ENCODE measurements at places on chromosomes 7 and 10. TPM values are rescaled to one million over a fixed set of nuclear protein-coding genes. Genes with fewer than 3 reads are reported as not detected.
A peak's percentile ranks its signal among the peaks of the same experiment; 100 is the strongest.

GRCh38 chr7:137480401-137480800 lies 136.9 kb upstream of the PTN start:
- no peaks in the 10 kb centered on the region for H3K27me3 ChIP-seq
- no peak overlapping the region for H3K27ac ChIP-seq
- no peak overlapping the region for H3K4me3 ChIP-seq
- H3K36me3 ChIP-seq: no peaks in the 10 kb centered on the region
- no peak for DNase-seq

GRCh38 chr7:70432567-70433001 lies 699.4 kb upstream of the GALNT17 start:
- no peak for DNase-seq
- no peaks in the 10 kb centered on the region for H3K36me3 ChIP-seq
- no peaks in the 10 kb centered on the region for H3K27me3 ChIP-seq
- H3K27ac ChIP-seq: no peak overlapping the region

DNA sequence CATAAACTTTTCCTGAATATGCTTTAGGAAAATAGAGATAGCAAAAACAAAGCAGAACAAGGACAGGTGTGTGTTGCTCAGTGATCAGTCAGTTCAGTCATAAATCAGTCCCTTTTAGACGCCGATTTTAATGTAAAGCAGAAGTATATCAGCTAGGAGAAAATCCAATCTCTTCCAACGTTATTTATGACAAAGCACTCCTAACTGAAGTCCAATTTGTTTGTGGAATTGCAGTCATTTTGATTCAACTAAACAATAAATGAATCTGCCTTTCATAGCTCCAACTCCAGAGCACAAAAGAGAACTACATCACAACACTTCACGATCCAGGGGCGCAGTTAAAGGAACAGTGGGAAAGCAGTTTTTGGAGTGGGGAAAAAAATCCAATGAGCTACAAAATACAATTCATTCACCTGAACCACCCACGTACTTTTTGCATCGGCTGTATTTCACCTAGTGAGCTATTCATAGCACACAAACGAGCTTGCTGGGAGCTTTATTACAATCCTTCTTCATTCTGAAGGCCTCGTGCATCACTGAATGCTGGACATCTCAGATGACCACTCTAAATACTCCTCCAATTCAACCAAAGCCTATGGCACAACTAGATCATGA lies 151.3 kb downstream of the LRRN3 start:
- no peaks in the 10 kb centered on the region for H3K4me1 ChIP-seq
- H3K36me3 ChIP-seq: no peaks in the 10 kb centered on the region
- H3K4me3 ChIP-seq: no peak overlapping the region
- H3K27ac ChIP-seq: no peak overlapping the region

DNA sequence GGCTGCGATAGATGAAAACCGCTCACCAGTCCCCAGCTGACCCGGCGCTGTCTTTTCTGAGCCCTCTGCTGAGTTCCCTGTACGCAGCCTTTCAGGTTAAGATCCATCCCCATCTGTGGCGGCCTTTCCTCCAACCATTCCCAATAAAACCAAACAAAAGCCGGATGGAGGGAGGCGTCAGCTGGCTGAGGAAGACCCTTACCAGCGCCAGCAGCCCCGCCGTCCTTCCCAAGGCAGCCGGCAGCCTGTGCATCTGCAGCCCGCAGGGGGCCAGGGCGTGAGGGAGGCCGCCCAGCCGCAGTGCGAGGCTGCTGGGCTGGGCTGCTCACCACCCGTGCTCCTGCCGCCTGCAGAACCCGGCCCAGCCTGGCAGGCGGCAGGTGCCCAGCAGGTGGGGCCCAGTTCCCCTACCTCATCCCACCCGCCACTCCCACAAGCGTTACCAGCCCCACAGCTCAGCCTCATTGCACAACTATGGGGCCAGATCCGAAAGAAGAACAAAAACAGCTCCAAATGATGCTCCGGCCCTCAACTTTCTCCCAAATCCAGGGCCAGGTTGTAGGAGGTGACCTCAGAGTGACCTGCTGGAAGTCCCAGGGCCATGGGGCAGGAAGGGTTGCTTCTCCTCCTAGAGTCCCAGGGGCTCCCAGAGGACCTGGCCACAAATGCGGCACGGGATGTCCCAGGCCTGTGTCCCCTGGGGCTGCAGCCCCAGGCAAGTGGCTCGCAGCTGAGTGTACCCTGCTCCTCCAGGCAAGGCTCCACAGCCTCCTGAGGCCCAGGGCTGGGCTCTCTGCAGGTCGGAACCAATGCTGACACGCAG lies 23.8 kb downstream of the PAPOLB start:
- H3K36me3 ChIP-seq: no peaks in the 10 kb centered on the region
- H3K4me3 ChIP-seq: no peak overlapping the region
- no peaks in the 10 kb centered on the region for H3K27me3 ChIP-seq
- no peaks in the 10 kb centered on the region for H3K4me1 ChIP-seq
- no peak overlapping the region for H3K27ac ChIP-seq

DNA sequence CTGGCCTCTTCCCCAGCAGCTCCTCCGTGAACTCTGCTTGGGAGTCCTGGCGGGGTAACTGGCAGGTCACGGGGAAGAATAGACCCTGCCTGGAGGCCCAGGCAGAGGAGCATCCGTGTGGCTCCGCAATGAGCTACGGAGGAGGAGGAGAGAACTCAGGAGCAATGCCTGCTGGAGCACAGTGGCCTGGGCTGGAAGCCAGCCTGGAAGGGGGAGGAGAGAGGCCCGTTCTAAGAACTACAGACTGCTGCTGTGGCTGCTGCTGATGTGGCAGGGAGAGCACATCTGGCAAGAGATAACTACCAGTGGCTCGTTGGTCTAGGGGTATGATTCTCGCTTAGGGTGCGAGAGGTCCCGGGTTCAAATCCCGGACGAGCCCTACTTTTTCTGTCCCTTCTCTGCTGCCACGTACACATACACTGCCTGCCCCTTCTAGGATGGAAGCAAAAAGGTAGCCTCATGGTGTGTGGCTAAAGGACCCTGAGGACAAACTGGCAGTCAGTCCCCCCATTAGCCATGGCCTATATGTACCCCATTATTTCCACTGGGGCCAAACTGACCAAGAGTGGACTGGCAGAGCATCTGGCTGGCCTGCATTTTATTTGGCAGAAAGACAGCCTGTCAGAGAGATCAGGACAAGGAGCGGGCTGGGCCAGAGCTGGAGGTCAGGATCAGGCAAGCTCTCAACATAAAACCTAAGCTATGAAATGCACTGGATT lies 7.7 kb upstream of the OPN1SW start:
- peak overlapping the region; percentile 31 for H3K27ac ChIP-seq
- H3K4me3 ChIP-seq: no peak overlapping the region
- H3K4me1 ChIP-seq: no peaks in the 10 kb centered on the region

DNA sequence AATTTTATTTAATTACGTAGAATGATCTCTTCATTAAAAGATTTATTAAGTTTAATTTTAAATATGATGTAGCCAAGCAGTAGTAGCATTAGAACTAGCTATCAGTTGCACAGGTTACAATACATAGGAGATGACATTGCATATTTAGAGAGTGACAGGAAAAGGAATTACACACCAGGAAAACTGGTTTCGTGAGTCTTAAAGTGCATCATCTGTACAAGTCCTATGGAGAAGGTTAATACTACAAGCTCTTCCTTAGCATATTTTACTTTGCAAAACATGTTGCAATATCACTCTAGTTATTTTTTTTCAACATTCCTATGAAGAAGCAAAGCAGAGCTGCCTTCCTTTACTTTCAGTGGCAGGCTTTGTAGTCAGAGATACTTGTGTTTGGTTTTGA lies 20.2 kb upstream of the SEM1 start:
- H3K27ac ChIP-seq: no peak overlapping the region
- no peaks in the 10 kb centered on the region for H3K4me1 ChIP-seq
- H3K27me3 ChIP-seq: no peaks in the 10 kb centered on the region

DNA sequence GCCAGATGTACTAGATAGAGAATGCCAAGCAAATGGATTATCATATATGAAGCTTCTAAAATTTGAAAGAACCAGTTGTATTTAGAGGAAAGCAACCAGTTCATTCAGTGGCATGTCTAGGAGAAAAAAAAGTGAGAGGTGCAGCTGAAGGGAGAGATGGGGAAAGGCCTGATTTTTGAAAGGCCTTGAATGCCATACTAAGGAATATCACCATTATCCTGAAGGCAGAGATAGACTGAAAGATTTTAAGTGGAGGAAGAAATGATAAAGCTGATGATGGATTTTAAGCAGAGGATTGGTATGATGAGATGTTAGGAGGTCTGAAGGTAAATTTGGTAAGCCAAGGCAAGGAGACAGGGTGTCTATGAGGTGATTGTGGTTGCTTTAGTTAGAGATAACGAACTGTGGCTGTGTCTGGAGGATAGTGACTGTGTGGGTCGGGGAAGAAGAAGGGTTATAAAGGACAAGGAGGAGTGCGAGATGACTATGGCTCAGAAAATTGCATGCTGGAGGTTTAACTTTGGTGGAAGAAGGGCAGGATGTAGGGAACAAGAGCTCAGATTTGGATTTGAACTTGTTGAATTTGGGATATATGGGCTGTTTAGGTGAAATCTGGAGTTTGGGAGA lies 330.8 kb downstream of the EXOC4 start:
- no peaks in the 10 kb centered on the region for H3K36me3 ChIP-seq
- H3K4me3 ChIP-seq: no peak overlapping the region
- no peaks in the 10 kb centered on the region for H3K4me1 ChIP-seq
- no peaks in the 10 kb centered on the region for H3K27me3 ChIP-seq

DNA sequence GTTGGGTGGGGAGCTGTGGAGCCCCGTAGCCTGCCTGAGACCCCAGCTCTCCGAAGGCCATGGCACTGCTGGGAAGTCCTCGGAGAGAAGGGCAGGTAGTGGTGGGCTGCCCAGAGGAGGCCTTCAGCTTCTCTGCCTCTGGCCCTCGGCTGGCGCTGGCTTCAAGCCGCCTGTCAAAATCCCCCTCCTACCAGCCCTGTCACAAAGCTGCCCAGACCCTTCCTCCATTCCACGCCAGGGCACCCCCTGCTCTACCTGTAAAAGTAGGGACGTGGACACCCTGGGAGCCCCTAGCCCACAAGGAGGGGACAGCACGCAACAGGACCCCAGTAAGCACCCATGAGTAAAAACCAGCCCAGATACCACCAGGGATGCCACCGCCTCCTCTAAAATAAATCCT lies 31.6 kb downstream of the MAD1L1 start:
- DNase-seq: no peak
- H3K4me3 ChIP-seq: no peak overlapping the region
- no peak overlapping the region for H3K27ac ChIP-seq
- peaks cover 21% of the 10 kb centered on the region for H3K36me3 ChIP-seq
- no peaks in the 10 kb centered on the region for H3K27me3 ChIP-seq

DNA sequence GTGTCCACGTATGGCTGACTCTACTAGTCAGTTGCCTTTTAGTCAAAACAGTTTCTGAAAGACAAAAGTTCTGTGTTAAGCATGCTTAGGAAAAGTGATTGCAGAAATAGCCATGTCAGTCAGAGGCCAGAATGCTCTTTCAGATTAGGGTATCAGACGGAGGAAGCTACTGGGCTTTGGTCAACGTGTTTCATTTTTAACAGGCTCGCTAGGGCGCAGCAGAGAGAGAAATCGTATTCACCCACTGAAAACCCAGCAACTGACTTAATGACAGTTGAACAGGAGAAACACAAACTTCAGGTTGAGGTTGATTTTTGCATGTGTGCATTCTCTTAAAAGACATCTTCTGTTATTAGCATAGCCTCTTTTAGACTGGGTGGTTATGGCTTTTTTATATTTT lies 322.6 kb upstream of the KIAA1217 start:
- no peak for DNase-seq
- no peaks in the 10 kb centered on the region for H3K36me3 ChIP-seq
- no peaks in the 10 kb centered on the region for H3K4me1 ChIP-seq
- H3K4me3 ChIP-seq: no peak overlapping the region

- H3K4me1 ChIP-seq: no peaks in the 10 kb centered on the region
- no peaks in the 10 kb centered on the region for H3K27me3 ChIP-seq
- no peak for DNase-seq
- H3K27ac ChIP-seq: no peak overlapping the region
- no peaks in the 10 kb centered on the region for H3K36me3 ChIP-seq
Measured at GRCh38 chr7:159311172-159311494, 166.5 kb upstream of the VIPR2 start.

- DNase-seq: peak; percentile 19
- H3K4me1 ChIP-seq: no peaks in the 10 kb centered on the region
- no peaks in the 10 kb centered on the region for H3K27me3 ChIP-seq
Measured at GRCh38 chr10:129754211-129755050, 209.6 kb downstream of the EBF3 start.

DNA sequence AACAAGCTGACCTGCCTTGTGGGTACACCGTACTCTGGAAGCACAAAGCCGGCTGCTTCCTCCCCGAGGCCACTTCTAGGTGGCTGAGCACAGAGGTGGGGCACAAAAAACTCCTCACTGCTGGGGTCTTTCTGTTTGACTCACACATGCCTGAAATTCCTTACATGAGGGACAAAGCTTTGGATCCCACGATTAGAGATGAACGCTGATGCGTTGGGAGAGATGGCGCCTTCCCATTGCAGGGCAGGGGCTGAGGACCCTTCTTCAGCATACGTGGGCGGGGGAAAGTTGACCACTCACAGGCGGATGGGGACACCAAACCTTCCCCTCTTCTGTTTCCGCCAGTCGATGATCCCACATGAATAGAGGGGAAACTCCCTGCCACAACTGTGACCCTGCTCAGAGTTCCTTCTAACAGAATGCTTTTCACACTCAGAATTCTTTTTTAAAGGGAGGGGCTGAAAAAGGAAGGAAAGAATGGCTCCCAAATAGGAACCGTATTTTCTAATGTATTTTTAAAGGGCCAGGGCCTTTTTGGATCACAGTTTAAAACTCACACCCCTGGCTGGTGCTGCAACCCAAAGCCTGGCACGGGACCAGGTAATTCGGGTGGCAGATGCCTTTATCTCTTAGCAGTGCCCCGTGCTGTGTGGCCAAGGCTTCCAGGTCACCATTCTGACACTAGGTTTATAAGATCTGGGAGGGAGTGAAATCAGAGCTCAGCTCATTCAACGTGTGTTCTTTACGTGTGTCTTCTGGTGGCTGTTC lies 134.0 kb downstream of the PRKAG2 start:
- no peak overlapping the region for H3K4me3 ChIP-seq
- no peaks in the 10 kb centered on the region for H3K36me3 ChIP-seq
- no peaks in the 10 kb centered on the region for H3K27me3 ChIP-seq
- no peak overlapping the region for H3K27ac ChIP-seq

DNA sequence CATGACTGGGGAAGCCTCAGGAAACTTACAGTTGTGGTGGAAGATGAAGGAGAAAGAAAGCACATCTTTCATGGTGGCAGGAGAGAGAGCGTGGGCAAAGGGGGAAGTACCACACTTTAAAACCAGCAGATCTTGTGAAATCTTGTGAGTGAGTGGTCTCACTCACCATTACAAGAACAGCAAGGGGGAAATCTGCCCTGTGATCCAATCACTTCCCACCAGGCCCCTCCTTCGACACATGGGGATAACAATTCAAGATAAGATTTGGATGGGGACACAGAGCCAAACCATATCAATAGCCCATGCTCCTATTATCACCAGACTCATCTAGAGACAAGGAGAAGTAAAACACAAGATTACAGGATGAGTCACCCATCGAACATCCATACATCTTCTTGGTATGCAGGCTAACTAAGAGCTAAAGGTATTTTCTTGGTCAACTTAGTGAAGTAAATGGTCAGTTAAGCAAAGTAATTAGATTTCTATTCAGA lies 55.3 kb upstream of the YAE1 start:
- H3K27ac ChIP-seq: no peak overlapping the region
- H3K36me3 ChIP-seq: no peaks in the 10 kb centered on the region
- no peaks in the 10 kb centered on the region for H3K4me1 ChIP-seq
- DNase-seq: no peak

PNLIPRP1 gene
- total RNA-seq: not detected

ICA1 gene
- total RNA-seq: 18.3 TPM

RASA4B gene
- 143 TPM for total RNA-seq

PHYH gene
- 22.0 TPM for total RNA-seq

EGR2 gene
- 11.9 TPM for total RNA-seq

SLC13A4 gene
- 0.21 TPM for total RNA-seq

SYNPO2L gene
- not detected for total RNA-seq

TRIM73 gene
- total RNA-seq: 5.2 TPM
